Kidney epithelial cell (primary cell): ENCODE measurements at places on chromosomes 11 and 22. TPM values are rescaled to one million over a fixed set of nuclear protein-coding genes. Genes with fewer than 3 reads are reported as not detected.

Gene LINC01488
- total RNA-seq: not detected in 2 replicates

Gene HEPHL1
- not detected in 2 replicates for total RNA-seq

Gene MYOD1
- not detected in 2 replicates for total RNA-seq

Gene LRRC32
- 3.9 and 6.8 TPM in 2 replicates for total RNA-seq

Gene LDLRAD3
- total RNA-seq: 10.2 and 11.4 TPM in 2 replicates

Gene GGTLC2
- not detected in 2 replicates for total RNA-seq

Gene C11orf65
- 0.25 and 0.75 TPM in 2 replicates for total RNA-seq

Gene TRPC6
- total RNA-seq: not detected in 2 replicates

Gene MIOX
- 0.68 and 1.8 TPM in 2 replicates for total RNA-seq

Gene MEI1
- total RNA-seq: 1.5 and 3.4 TPM in 2 replicates

Gene KCNK4
- total RNA-seq: not detected in 2 replicates

Gene PKP3
- total RNA-seq: 23.9 and 24.9 TPM in 2 replicates

Gene ASCL2
- total RNA-seq: 0.21 TPM in 1 of 2 replicates, not detected in the other

Gene PTPN5
- total RNA-seq: 0.07 TPM in 1 of 2 replicates, not detected in the other
